ENCODE measurements at places on chromosomes 1 and 21.

DNA sequence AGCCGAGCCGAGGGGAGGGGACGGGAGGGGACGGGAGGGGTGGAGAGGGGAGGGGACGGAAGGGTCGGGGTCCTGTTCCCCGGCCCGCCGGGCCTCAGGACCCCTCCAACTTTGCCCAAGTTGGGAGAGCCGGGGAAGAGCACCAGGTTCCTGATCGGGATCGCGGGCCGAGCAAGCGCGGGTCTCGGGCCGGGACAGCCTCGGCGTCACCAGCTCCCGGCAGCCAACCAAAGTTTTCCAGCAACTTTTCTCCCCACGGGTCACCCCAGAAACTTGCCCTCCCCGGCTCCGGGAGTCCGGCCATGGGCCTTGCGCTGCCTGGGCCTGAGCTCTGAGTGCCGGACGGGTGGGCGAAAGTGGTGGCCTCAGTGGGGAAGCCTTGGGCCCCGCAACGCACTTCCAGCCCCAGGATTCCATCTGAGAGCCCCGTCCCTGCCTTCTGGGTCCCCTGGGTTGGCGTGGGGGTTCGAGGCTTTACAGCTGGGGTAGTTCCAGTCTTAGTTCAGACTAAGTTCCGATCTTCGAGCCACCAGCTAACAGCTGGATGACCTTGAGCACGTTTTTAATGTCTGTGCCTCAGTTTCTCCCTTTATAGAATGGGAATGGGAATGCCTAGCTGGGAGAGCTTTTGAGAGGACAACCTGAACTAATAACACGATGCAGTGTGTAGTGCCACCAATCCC, 458 bp downstream of the ZC3H12A start:
- DNase-seq, result no peak

DNA sequence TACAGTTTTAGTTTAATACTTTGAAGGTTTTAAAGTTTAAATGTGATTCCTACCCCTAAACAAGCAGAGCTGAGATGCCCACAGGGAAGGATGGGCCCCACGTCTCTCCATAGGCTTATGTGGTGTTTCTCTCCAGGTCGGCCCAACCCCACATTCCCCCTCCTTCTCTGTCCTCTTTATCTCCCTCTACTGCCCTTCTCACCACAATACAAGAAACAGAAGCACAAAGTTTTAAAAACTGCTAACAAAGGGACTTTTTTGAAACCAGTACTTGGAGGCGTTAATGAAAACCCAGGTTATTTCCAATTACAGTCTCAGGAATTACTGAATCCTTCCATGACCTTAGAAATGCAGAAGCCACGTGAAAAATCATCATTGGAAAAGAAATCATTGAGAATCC, 324.0 kb downstream of the NTNG1 start:
- DNase-seq, result no peak

GRCh38 chr1:236762410-236762809, 32.7 kb upstream of the MTR start:
- DNase-seq, result peak; percentile 59

GRCh38 chr1:147619741-147620140, 50.6 kb downstream of the ACP6 start:
- no peak for DNase-seq

DNA sequence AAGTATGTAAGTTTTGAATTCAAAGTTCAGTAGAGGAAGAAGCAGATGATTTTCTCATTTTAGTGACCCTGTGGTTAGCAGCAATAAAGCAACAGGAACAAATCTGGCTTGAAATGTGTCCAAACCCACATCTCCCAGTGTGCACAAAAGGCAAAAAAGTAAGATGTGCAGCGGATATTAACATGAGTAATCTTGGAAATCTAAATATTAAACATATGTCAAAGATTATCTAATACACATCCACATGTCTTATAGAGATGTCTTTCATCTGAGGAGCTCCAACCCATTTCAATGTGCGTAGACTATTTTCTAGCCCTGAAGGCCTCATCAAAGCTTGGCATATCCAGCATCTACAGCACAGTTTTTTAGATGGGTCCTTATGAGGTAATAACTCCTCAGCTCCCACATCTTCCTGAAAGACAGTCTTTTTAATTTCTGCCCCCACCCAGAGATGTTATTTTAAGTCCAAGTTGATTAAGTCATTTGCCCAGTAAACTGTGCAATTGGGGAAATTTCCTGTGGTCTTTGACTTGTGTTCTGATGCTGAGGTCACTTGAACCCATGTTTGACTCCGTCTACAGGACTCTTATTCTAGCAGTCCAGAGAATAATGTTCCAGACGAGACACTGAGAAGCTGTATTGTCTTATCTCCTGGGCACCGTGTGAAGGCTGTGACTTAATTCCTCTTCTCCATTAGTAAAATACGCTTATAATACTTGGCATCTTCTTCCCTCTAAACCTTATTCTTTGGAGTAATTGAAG, 73.7 kb downstream of the LMO4 start:
- DNase-seq, result peak; percentile 90

DNA sequence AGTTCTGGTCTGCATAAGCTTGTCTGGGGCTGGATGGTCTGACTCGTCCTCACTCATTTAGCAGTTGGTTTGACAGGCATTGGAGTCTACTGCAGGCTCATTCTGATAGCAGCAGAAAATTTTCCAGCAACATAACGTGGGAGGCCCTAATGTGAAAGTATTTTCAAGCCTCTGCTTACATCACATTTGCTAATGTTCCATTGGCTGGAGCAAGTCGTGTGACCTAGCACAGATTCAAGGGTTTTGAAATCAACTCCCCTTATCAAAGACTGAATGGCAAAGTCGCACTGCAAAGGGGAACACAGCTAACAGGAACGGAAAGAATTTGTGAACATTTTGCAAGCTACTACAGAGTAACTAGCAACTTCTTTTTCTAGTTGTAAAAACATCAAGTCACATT, 2.3 kb upstream of the USH2A start:
- no peak for DNase-seq

GRCh38 chr21:26379561-26379960, 193.5 kb downstream of the CYYR1 start:
- no peak for DNase-seq

Data from inflammatory macrophage treated with lipopolysaccharide for 4 hours (primary cell).